ENCODE measurements at places on chromosomes 7 and 10.

GRCh38 chr7:73770860-73771670 lies 995 bp upstream of the CLDN3 start:
- DNase-seq: no peak

DNA sequence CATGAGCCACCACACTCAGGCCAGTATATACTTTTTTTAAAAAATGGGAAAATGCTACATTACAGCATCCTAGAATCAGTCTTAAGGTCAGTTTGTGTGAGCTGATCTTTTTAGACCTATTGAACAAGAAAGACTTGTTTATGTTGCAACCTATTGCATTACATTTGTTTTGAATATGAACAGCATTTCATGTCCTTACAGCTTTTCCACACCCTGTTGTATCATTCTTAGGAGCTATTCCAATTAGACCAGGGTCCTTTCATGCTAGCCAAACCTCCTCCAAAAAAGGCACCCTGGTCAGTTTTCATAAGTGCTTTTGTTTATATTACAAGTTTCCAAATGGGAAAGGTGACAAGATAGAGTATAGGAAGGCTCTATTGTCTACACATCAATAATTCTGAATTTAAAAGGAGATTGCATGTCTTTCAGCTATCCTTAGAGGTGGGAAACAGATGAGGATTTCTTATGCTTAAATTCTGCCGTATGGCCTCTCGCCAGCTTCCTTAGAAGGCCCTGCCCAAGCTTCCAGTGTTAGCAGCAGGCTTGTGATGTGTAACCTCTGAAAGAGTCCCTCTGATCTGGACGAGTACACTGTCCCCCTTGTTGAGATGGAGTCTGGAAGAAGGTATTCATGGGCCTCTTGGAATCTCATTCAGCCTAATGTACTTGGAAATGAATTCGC lies 171.9 kb downstream of the OTUD1 start:
- no peak for DNase-seq

GRCh38 chr10:287814-288213 lies 152.6 kb downstream of the ZMYND11 start:
- no peak for DNase-seq

- DNase-seq: no peak
These were observed 160.3 kb upstream of the NRP1 start for GRCh38 chr10:33494694-33495265.

DNA sequence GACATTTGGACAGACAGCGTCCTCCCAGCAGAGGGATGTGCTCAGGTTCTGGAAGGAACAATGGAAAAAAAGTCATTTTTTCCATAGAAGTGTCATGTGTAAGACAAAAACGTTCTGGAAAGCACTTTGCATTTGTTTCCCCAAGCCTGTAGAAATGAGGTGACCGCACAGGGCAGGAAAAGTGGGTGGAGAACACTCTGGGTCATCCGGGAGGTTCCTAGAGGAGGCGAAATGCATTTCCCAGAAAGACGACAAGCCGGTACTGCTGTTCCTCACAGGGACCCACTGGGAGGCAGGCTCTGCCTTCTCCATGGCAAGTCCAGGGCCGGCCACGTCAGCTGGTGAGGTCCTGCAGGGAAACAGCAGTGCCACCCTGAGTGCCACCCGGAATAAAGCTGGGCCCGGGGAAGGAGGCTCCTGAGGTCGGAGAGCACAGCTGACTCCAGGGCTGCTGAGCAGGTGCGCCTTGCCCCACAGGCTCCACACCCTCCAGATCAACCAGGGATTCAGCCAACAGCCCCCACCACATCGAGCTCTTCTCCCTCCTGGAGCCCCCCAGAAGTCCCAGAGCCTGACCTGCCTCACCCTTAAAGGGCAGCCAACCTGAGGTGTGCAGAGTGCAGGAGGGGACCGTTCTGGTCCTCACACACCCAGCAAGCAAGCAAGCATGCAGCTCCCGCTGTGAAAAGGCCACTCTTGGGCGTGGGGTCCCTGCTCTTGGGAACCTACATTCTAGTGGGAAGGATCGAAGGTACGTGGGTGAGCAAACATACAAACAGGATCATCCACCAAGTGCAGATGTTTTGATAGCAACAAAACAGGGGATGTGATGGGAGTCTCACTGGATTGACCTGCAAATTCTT lies 28.8 kb upstream of the INPP5A start:
- no peak for DNase-seq

DNA sequence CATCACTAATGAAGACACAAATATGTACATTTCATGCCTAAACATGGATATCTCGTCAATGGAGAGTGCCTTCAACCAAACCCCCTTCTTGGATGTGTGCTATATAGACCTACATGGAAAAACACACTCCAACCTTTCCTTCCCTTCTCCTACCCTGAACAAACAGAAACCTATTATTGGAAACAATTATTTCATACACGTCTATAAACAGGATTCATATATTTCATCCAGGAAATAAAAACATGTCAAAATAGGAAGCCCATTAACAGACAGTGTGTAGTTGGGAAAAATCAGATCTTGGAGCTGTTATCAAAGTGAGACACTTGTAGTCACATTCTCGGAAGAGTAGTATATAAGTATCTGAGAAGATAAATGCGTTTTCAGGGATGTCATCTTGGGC lies 81.1 kb downstream of the NRP1 start:
- no peak for DNase-seq

DNA sequence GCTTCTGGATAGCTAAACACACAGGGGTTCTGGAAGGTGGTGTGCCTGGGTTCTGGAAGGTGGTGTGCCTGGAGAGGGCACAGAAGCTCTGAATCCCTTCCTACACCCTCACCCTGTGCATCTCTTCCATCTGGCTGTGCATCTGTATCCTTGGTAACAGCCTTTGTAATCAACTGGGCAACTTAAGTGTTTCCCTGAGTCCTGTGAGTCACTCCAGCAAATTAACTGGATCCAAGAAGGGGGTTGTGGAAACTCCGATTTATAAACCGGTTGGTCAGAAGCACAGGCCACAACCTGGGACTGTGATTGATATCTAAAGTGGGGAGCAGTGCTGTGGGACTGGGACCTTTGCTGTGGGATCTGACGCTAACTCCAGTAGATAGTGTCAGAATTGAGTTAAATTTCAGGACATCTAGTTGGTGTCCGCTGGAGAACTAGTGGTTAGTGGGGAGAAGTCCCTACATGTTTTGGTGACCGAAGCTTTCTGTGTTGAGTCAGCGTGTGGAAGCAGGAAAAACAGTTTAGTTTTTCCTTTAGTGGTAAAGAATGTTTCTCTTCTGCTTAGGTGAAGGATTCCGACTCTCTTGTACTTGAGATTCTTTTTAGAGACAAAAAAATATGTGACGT lies 228.1 kb downstream of the BMPER start:
- DNase-seq: no peak

All from cortex of kidney (tissue), 1 donor.